ENCODE measurements at places on chromosomes 1 and 21.

GRCh38 chr1:184514447-184514846 is 127.6 kb downstream of the C1orf21 start:
- no peak for DNase-seq

GRCh38 chr1:217139513-217139912 is 416.3 kb upstream of the ESRRG start:
- no peak for DNase-seq

DNA sequence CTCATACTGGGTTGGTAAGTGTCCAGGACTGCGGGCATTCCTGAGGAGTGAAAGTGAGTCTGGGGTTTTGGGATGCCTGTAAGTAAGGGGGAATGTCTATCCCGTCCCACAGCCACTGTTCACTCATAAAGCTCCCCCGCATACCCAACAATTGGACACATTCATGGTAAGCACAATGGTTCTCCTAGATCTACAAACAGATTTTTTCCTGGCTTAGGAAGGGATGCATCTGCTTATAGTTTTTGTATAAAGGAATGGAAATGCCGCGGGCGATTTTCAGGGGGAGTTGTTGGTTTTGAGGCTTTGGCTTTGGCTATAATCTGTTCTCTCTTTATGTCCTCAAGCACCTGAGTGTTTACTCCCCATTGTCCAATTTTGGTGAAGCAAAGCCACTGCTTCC is 7.1 kb downstream of the ERVH48-1 start:
- DNase-seq = no peak

GRCh38 chr1:186511761-186512637 is 51.1 kb upstream of the PDC start:
- no peak for DNase-seq

DNA sequence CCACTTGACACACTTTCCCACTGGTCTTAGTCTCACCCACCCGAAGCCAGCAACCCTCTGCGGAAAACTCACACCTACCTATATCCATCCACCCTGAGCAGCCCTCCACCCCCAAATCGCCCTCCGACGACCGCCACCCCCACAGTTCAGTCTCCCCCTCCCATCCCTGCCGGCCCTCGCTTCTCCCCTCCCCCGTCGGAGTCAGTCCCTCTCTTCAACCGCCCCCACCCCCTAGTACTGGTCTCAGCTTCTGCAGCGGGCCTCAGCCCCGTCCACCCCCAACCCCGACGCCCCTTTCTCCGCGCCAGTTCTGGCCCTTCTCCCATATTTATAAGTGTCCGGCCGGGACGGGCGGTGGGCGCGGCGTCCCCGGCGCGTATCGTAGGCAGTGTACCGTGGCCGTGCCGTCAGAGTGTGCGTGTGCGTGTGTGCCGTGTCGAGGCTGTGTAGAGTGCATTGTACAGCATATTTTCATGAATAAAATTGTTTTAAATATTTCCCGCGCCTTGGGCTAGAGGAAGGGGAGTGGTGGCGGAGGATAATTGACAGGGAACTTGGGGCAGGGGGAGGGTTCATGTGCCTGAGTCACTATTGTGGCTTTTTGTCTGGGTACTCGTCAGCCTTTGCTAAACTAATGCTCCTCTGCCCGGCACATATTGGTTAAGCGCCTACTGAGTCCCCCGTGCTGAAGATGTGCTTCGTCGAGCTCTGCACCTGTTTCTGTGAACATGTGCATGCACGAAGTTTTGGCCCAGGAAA is 22.0 kb downstream of the FOXO6 start:
- no peak for DNase-seq

DNA sequence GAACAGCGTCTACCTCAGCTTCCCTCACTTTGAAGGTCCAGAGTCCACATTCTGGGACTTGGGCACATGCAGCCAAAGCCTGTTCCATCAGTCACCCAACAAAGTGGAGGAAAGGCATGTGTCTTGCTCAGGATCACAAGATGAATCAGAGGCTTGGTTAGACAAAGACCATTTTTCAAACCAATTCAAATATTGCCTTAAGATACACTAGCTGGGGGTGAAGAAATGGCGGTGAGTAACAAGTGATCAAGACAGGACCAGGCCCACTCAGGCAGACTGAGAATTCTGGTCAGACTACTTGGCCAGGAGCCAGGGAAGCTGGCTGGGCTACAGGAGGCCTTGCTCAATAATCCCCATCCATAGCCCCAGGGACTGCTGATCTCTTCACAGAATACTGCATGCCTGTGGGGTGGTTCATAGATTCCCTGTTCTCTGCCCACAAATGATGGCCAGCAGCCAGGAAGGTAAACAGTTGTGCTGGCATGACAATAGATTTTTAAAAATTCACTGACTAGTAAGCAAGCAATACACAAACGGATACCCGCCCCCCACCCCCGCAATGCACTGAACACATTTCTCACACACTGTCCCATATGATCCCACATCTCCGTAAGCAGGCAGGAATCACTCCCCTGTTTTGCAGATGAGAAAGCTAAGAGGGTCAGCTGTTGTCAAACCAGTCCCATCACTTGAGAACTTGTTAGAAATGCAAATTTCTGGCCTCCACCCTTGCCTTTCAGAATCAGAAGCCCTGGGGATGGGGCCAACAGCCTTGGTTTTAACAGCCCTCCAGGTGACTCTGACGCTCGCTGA is 27.2 kb downstream of the ERI3 start:
- no peak for DNase-seq

- no peak for DNase-seq
Measured at GRCh38 chr1:71850936-71851335, 431.4 kb downstream of the NEGR1 start.

GRCh38 chr1:245771511-245772281 is 616.9 kb downstream of the KIF26B start:
- DNase-seq = no peak

- no peak for DNase-seq
Measured at GRCh38 chr1:203320591-203321272, 15.4 kb downstream of the BTG2 start.

DNA sequence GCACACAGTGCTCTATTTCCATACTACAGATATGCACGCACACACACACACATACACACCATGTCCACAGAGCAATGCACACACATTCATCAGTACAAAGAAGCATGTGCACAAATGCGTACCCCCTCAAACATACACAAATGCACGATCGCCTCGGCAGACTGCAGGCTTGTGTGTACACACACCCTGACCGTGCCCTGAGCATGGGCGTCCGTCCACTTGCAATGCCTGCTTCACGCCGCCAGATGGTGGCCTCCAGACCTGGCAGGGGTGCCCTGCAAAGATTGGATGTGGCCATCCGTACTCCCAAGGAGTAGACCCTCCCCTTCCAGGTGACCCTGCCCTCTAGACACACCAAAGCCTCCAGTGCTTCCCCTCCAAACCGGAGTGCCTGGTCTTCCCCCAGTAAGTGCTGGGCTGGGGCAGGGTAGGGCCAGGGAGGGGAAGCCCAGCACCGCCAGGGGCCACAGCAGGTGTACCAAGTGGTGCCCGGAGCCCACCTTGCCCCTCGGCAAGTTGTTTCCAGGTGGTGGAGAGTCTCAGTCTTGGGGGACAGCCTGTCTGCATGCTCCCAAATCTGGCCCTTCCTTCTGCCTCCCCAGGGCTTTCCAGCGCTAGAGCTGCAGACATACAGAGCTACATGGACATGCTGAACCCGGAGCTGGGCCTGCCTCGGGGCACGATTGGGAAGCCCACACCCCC is 20.6 kb downstream of the ESPN start:
- no peak for DNase-seq

DNA sequence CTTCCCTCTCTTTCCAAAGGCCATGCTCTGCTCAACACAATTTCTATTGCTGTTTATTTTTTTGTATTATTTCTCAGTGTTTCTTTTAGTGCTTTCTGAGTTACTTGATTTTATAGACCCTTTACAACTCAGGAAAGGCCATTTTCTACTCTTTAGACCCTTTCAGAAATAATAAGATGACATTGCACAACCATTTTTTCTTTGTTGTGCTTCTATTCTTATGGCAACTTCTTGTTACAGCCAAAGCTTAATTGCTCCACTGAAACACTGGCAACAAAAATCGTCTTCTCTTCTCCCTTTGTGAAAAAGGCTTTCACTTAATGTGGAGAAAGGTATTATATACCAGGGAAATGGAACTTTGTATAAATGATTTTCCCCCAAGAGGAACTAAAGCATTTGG is 39.0 kb upstream of the SAMSN1 start:
- no peak for DNase-seq

GRCh38 chr1:224065455-224065854 is 48.5 kb upstream of the FBXO28 start:
- no peak for DNase-seq

DNA sequence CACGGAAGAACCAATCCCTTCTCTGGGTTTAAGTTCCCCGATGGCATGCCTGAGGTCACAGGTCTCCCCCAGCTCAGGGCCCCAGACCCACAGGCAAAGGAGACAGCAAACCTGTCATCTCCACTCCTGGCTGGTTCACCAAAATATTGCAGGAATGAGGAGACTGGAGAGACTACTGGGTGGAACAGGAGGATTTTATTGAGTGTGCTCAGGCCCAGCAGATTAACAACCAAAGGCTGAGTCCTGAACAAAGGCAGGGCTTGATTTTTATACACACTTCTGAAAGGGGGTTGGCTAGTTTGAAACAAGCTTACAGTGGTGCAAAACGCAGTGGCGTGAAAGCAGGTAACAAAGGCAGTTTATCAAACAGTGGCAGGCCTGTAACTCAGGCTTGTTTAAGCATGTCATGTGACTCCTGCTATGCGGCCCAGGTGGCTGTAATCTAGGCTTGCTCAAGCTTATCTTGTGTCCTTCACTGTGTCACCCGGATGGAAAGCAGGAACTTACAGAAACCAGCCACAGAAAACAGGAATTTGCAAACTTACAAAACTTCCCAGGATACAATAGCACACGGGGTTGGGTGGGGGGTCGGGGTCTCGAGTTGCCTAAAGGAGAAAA is 27.4 kb upstream of the KCNJ15 start:
- DNase-seq = no peak

DNA sequence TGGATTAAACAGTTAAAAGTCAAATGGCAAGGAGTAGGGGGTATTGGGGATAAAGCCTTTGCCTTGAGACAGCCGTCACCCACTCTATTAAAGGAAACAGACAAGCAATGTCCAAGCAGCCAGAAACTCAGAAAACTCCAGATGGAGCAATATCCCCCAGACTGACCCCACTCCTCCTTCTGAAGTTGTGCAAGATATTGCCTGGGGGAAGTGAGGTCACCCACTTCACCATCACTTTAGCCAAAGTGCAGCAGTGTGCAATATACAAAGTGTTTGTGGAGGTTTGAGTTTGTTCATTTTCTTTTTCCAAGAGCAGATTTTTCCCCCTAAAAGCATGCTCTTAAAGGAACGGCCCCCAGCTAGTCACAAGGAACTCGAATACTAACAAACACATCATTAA is 125.1 kb downstream of the ETS2 start:
- DNase-seq = no peak

GRCh38 chr21:33383056-33383888 is 19.9 kb upstream of the IFNGR2 start:
- peak; percentile 41 for DNase-seq

DNA sequence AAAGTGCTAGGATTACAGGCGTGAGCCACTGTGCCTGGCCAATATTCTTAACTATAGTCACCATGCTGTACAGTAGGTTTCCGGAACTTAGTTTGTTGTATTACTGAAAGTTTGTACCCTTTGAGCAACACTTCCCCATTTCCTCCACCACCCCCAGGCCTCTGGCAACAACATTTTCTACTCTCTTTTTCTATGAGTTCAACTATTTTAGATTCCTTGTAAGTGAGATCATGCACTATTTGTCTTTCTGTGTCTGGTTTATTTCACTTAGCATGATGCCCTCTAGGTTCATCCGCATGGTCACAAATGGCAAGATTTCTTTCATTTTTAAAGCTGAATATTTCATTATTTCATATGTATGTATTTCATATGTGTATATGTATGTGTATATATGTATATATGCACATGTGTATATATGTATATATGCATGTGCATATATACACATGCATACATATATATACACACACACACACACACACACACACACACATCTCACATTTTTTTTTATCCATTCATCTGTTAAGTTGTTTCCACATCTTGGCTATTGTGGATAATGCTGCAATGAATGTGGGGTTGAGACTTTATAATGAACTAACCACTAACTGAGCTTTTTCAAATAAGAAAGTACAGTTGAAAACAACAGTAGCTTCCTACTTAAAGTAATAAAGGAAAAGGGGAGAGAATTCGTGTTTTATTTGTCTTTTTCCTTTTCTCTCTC is 256.8 kb upstream of the C1orf105 start:
- no peak for DNase-seq

GRCh38 chr1:18950401-18951026 is 6.0 kb downstream of the IFFO2 start:
- no peak for DNase-seq

DNA sequence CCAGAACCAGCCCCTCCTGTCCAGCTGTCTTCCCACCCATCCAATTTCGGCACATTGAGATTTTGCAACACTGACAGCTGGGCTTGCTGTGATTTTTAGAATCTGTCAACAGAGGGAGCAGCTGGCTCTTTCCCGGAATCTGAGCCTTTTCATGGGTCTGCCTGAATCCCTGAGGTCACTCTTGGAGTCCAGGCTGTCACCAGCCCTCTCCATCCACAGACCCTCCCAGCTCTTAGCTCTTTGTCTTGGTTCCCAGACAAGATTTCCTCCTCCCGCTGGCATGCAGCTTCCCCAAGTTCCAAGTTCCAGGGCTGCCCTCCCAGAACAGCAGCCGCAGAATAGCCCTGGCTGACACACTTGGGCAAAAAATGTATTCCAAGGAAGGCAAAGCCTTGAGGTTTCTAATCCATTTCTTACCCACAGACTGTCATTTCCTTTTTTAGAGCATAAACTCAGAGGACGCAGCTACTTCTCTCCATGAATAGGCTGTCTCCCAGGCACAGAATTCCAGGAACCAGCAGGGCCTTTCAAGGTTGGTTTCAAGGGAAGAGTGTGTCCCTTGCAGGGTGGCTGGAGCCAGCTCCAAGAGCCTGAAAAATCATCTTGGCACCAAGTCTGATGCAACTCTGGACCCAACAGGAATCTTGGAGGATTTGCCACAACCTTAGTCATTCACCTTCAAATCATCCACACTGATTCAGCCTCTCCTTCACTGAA is 7.1 kb upstream of the TMEM61 start:
- no peak for DNase-seq

DNA sequence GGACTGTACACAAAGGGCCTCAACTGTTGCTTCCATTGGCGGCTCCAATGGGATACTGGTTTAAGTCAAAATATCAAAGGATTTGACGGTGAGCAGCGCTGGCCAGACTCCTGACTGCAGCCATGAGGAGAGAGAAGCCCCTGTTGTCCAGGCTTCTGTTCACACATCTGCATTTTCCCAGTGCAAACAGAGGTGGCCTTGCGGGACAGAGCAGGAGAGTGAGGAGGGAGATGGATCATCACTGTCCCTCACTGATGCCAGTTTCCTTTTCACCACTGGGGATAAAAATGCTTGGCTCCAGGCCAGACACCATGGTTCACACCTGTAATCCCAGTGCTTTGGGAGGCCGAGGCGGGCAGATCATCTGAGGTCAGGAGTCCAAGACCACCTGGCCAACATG is 69.2 kb downstream of the SETD4 start:
- no peak for DNase-seq

DNA sequence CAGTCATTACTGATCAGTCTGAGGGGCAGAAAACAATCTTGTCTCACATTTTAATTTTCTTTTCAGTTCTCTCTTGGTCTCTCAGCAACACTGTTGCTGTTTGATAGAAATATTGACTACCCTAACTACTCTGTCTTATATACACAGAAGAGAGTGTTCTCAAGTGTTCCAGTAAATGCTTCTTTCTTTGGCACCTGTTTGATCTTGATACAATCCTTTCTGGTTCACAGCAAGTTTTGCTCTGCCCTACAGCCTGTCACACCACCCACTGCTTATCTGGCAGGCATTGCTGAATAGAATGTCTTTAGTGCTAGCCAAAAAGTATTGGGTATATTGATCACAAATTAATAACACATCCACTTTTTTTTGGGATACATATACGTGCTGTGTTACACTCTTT is 75.7 kb upstream of the WLS start:
- no peak for DNase-seq

Measured in stimulated activated CD4-positive, alpha-beta T cell treated with anti-CD3 and anti-CD28 coated beads, TNF-alpha, amount 100 ng/mL, for 1 hour (primary cell).